ENCODE measurements at places on chromosomes 2 and 18.
A peak's percentile ranks its signal among the peaks of the same experiment; 100 is the strongest.

- no peak for DNase-seq
These were observed 134.2 kb upstream of the SPRED2 start for GRCh38 chr2:65566617-65567016.

- no peak for DNase-seq
These were observed 483.8 kb downstream of the GALR1 start for GRCh38 chr18:77733292-77733903.

DNA sequence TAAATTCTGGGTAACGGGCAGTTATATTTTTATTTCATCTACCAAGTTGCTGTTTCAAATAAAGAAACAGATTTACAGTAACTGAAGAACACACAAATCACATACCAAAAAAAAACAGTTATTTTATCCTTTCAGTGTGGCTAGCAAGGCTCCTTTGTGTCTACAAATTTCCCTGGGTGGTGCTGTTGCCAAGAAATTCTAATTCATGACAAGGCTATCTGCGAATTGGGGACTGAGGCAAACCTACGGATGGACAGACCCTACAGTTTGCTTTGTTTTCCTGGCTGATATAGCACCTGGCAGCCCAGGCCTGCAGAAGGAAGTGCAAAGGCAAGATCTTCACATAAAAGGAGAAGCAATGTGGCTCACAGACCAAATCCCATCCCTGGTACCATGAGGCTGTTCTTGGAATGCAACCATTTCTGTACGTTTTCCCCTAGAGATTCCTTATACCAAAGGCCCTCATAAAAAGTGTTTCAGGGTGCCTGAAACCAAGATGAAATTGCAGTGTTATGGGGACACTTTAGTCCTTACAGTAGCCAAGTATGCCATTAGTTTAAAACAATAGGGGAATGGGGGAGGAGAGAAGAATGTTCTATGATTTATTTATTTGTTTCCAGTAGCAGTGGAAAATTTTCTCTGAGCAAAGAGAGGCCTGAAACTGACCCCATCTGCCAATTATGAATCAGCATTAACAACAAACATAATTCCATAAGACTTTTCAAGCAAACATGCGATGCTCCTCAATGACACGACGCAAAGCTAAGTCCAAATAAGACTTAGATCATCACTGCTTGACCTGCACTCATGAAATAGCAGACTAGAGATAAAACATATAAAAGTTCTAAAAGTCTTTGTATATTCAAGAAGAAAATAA, 4.3 kb downstream of the KLF7 start:
- DNase-seq: peak; percentile 67

DNA sequence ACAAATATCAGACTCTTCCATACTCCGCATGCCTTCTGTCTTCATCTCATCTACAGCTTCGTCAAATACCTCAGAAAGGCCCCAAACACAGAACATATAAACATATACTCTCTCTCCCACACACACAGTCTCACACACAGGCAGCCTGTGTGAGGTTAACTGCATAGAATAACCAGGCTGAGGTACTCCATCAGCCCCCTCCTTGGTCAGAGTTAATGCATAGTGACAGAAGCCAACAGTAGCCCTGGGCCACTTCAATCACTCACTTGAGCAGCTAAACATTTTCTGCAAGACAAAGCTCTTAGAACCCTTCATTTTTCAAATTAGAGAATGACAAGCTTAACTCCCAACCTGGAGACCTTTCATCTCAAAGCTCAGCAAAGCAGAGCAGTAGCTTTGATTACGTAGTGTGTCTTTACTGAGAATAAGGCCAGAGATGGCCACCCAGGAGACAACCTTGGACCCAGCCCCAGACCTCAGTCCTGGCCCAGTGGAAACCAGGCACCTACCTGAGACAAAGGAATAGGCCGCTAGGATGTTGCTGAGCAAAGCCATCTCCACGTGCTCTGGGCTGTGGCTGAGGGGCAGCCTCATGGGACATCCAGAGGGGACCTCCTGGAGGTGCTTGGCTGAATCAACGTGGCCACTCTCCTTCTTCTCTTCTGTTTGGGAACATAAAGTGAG, 43.0 kb downstream of the EVA1A start:
- no peak for DNase-seq

GRCh38 chr2:196415384-196415783, 224.1 kb upstream of the CCDC150 start:
- no peak for DNase-seq

- DNase-seq: no peak
These were observed 80.4 kb upstream of the RNU4ATAC start for GRCh38 chr2:121450301-121450700.

GRCh38 chr2:204917089-204917701, 371.9 kb downstream of the PARD3B start:
- DNase-seq: no peak

DNA sequence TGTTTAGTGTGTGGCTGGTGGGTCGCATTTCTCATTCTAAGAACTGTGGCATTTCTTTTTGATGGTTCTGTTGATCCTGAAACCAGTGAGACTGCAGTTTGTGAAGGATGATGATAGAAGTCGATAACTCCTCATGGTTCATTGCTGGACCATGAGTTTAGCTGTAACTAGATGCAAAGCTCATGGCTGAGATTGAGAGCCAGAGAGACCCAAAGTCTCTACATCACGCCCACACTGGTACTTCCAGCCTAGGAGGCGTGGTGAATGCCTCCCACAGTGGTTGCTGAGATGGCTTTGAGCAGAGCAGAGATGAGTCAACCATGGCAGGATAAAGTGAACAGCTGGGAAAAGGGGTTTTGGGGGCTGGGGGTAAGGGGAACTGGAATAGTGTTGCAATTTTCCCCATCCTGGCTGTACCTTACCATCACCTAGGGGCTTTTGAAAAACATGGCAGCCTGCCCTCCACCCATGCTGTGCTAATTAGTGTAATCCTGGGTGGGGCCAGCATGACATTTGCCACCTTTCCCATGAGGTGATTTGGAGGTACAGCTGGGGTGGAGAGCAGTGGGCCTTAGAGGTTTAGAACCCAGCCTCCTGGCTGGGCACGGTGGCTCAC, 24.1 kb downstream of the INPP4A start:
- peak; percentile 20 for DNase-seq

GRCh38 chr2:25314514-25315315, 27.0 kb downstream of the DNMT3A start:
- DNase-seq: peak; percentile 22

DNA sequence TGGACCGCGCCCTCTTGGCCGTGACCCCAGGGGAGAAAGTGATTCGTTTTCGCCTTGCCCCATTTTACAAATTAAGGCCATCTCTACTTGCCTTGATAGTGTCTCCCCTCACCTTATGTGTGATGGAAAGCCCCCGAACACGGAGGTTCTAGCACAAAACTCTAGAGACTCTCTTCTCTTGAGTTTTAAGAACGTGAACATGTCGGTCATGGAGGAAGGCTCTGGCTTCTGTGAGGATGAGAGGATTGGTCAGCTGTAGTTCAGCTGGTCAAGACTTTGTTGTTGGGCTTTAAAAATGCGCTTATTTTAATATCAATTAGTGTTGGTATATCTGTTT, 828 bp downstream of the DYNC1I2 start:
- DNase-seq: no peak

DNA sequence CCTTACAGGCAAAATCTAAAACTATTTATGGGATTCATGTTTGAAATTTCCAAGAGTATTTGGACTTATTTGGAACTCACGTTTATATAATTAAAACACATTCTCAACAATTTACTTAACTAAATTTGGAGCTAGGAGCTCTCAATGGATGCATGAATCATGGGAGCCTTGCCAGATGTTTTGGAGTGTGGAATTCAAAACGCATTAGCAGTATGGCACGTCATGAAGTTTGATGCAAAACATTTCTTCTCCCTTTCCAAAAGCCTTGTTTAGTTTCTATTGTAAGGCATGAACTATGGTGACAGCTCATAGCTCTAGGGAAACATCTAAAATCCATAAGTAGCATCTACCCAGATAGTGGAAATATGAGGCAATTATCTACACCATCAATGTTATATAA, 701.6 kb downstream of the SATB2 start:
- DNase-seq: peak; percentile 74

DNA sequence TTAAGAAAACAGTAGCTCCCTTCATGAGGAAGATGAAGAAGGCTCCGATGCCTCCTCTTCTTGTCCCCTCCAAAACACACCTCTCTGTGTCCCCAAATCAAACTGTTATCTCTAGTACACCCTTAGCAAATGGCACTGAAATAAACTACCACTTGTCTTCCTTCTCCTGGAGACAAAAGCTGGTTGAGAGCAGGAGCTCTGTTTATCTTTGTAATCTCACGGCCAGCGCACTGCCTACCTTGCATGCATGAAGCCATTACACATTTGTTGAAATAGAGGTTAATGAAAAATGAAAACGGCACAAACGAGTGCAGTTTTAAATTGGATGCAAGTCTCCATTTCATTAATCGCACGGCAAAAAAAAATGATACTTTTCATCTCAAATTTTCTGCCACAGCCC, 113.7 kb downstream of the EPB41L3 start:
- DNase-seq: no peak

- no peak for DNase-seq
These were observed 137.9 kb downstream of the LRRTM1 start for GRCh38 chr2:80166483-80167171.

- peak; percentile 21 for DNase-seq
These were observed 381.6 kb downstream of the SUCLG1 start for GRCh38 chr2:84077496-84077895.

DNA sequence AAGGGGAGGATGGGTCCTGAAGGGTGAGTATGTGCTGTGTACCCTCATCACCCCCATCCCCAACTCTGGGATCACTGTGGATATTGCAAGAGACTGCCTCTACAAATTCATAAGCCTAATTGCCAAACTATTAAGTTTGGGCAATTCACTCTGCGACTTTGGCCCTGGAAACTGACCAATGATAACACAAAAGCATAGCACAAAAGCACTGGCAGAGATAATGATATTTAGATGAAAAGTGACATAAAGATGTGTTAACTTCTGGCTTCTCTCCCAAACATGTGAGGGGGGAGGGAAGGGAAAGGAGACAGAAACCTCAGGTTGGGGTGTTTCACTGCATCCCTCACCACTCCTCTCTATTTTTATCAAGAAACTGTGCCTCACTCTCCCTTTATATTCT, 150.3 kb downstream of the SATB2 start:
- DNase-seq: no peak

GRCh38 chr2:88032070-88032702, 15.8 kb upstream of the RNU2-63P start:
- DNase-seq: no peak

DNA sequence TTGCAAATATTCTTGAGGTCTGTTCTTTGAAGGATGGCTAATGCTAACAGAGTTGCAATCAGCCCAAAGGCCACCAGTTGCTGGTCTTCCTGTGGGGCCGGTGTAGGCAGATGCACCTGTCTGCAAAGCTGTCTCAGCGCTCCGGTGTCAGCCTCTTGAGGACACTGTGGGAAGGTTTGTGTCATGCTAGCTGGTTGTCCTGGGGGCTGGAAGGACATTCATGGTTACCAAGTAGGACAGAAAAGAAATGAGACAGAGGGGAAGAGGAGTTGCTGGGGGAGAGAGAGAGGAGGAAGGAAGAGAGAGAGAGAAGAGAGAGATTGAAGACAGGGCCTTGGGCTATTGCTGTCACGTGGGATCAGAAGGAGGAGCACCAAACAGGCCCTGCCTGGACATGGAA, 639.6 kb upstream of the HS6ST1 start:
- no peak for DNase-seq

GRCh38 chr2:226426292-226426736, 373.3 kb downstream of the IRS1 start:
- DNase-seq: peak; percentile 100

- DNase-seq: peak; percentile 93
These were observed 42.1 kb downstream of the BMP10 start for GRCh38 chr2:68828887-68829708.

DNA sequence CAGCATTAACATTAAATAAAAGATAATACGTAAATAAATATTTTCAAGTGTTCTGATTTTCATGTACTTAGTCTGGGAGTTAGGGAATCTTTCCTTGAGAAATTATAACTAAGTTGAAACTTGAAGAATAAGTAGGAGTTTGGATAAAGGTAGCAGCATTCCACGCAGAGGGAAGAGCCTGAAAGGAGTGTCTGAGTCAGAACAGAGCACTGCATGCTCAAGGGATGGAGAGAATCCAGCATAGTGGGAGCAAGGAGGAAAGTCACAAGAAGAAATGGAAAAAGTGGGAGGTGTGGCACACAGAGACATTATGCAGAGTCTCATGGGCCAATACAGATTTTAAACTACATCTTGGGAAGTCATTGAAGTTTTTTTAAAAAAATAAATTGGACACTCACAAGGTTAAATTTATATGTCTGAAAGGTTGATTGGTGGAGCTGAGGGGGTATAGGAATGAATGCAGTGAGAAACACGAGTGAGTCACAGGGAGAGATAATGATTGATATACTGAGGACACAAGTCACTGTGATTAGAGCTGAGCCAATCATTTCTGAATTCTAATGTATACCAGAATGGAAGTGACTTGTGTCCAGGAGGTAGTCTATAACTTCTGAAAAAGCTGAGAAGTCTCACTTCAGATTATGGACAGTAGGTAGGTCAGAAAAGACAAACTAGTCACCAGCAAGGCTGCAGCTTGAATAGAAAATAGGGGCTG, 66.9 kb downstream of the ICOS start:
- DNase-seq: no peak

- peak; percentile 12 for DNase-seq
These were observed 60.5 kb downstream of the BMPR2 start for GRCh38 chr2:202436626-202437025.

GRCh38 chr2:232076736-232077135, 115.2 kb downstream of the DIS3L2 start:
- no peak for DNase-seq

GRCh38 chr2:114024326-114024725, 134.4 kb downstream of the ACTR3 start:
- DNase-seq: no peak

DNA sequence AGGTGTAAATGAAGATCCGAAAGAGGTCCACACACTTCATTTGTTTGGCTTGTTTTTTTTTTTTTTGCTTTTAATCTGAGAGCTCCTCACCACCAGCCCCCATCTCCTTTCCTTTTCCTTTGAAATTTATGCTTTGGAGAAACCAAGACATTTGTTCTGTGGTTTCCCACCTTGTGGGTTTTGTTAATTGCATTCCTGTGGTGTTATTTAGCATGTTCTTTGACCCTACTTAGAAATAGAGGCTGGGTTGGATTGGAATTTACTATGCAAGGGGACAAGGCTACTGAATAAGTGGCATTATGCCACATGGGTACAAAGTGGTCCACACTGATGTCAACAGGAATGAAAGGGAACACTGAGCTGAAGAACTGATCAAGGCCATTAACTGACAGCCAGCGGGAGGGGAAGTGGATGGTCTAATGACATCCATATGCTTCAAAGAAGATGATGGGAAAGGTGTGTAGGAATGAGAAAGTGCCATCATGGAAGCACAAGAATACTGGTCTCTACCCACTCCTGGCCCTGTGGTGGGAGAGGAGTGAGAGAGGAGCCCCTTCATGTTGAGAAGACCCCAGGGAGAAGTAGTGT, 8.9 kb downstream of the CCL20 start:
- DNase-seq: no peak

- peak; percentile 18 for DNase-seq
These were observed 45.2 kb downstream of the ADNP2 start for GRCh38 chr18:80154293-80154692.

DNA sequence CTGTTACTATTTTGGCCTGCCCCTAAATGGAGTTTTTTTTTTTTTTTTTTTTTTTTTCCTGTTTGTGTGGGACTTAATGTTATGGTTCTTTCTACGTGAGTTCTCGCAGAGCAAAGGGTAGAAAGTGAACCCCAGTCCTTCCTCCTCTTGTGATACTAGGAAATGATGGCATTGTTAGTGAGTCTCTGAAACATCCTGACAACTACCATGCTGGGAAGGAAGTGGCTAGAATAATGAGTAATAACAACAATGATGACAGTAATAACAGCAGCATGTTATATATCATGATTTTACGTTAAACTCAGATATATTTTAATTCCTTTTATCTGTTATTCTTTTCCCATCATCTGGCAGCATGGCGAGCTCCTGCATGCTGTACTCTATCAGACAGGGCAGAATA, 216.2 kb upstream of the LINC00305 start:
- DNase-seq: peak; percentile 13

All from fibroblast of skin of back (primary cell).